ENCODE measurements at places on chromosomes 13 and 19.
A peak's percentile ranks its signal among the peaks of the same experiment; 100 is the strongest.

- DNase-seq = no peak
These were observed 1.5 kb upstream of the KCNN4 start for GRCh38 chr19:43782311-43782660.

DNA sequence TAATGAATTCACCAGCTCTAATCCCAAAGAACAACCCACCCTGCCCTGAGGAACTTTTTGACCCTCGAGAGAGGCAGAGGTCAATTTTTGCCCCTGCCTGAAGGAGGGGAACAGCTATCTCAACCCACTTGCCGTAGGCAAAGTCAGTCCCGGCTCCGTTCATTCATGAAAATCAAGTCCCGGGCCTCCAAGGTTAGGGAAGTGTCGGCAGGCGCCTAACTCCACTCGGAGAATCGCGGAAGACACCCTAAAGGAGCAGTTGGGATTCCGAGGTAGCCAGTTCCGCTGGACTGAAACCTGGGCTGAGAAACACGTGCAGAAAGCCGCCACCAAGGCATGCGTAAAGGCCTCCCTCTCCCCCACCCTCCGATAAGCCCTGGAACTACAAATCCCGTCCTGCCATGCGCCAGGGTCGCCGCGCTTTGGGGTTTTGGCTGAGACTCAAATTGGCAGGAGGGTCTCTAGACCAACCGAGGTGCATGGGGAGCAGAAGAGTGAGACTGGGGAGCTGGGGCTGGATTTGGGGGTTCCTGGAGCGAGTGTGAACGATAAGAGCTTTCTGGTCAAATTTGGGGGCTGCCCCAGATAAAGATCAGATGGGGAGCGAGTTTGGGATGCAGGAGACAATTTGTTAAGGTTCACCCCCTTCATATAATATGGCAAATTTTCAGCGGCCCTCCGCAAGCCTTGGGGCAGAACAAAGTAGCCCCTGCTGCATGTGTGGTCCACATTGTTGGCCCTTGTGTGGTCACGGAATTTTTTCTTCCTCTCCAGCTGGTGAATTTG, at the start of gene TNPO2:
TNPO2 (minus strand) TSS at position 292 of the 786 bp plus-strand sequence. CDS start 2,955 bp downstream, outside the sequence.
- no peak for DNase-seq

- no peak for DNase-seq
These were observed 567.7 kb downstream of the GPC6 start for GRCh38 chr13:93794197-93794885.

DNA sequence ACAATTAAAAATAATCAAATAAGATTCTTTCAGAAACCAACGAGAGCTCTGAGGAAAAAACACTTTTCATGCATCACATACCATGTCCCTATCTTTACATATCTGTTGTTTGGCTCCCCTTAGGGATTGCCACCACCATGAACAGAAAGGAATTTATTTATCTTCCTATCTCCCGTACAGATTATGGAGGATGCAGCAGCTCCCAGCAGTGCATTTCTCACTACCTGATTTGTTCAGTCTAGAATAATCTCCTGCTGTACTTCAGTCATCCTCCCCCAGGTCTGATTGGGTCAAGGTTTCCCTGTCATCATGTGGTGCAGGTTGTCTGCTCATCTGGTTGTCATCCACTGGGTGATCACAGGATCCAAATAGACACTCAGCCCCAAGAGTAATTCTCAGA, 451.3 kb downstream of the OXGR1 start:
- no peak for DNase-seq

DNA sequence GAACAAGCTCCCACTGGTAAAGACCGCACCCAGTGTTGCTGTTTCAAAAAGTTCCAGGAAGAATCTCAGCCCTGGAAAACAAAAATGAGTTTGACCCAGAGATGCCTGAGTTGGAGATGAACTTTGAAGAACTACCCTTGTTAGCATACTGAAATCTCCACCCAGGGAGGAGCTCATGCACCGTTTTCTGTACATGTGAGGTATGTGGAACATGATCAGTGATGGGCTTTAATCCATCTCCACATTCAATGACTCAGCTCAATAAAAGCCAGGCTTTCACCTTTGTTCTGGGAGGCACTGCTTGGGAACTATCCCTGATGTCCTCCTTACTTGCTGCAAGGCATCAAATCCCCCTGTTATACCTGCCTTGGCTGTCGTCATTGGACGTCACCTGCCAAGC, 279.9 kb downstream of the UQCRFS1 start:
- no peak for DNase-seq

DNA sequence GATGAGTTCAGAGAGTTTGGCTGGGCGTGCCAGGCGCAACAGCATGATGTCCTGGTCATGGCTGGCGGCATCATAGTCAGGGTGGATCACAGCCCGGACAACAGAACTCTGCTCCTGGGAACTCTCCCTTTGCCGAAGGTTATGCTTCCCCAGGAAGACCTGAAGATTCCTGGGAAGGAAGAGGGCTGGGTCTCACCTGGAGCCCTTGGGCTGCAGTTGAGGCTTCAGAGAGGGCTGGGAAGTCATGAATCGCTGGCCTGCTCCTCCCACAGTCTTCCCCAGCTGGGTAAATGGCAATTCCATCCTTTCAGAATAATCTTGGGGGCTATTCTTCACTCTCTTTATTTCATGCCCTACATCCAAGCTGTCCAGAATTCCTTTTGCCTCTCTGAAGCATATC, 6.0 kb downstream of the KLK6 start:
- DNase-seq = no peak

- DNase-seq = no peak
These were observed 209.1 kb downstream of the UQCRFS1 start for GRCh38 chr19:29003641-29004409.

- DNase-seq = peak; percentile 93
These were observed 254.4 kb downstream of the DLEU7 start for GRCh38 chr13:50589139-50589538.

DNA sequence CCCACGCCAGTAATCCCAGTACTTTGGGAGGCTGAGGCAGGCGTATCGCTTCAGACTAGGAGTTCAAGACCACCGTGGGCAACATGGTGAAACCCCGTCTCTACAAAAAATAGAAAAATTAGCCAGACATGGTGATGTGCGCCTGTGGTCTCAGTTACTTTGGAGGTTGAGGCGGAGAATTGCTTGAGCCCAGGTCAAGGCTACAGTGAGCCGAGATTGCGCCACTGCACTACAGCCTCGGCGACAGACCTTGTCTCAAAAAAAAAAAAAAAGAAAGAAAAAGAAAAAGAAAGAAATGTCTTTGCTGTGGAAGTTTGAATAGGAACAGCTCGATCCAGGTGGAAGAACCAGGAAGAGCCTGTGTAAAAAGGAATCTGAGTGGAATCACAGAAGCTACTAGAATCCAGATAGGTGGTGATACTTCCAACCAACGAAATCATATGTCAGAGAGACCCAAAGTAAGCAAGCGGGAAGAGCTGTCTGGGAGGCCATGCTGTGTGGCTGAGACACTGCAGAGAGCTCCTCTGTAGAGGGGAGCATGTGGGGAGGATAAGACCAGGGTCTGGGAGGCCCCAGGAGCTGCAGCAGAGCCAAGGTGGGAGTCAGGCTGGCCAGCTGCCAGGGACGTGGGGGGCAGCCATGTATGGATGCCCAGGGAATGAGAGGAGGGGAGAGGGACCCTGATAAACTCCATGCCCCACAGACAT, 21.1 kb downstream of the LATS2 start:
- DNase-seq = no peak

- DNase-seq = no peak
These were observed 81.6 kb downstream of the DPF1 start for GRCh38 chr19:38142176-38143035.

- DNase-seq = no peak
These were observed at the start of gene UPK1A for GRCh38 chr19:35666251-35666913. UPK1A (plus strand) TSS chr19:35666517; CDS start chr19:35666813, 296 bp downstream.

DNA sequence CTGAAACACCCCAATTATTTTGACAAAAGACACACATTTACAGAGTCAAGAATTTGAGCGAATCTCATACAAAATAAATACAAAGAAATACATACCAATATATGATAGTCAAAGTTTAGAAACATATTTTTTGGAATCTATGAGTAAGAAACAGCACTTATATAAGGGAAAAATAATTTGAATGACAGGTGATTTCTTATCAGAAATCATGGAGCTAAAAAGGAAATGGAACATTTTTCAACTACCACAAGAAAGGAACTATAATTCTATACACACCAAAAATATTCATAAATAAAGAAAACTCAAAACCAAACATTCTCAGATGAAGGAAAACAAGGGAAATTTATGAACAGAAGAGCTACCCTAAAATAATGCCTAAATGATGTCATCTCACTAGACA, 1226.6 kb downstream of the PCDH9 start:
- no peak for DNase-seq

DNA sequence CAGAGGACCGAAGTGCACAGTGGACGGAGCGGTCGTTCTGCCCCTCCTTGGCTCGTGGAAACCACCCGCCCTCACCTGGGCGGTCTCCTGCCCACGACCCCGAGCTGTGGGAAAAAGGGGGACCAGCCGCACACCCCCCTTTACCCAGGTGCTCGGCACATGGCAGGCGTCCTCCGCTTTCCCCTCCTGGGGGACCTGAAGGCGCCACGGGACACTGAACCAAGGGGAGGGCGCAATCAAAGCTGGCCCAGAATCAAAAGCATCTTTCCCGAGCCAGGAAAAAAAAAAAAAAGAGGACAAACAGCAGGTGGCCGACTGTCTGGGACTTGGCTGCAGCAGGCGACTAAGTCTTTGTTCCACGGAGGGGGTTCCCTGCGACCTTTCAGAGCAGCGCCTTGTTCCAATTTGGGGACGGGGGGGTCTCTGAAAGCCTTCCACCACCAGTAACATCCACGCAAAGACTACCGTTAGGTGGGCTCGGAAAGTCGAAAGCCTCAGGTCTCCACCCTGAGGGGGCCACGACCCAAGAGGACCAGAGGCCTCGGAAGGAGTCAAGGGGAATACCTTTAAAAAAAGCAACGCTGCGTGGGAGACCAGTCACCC, 1.1 kb downstream of the MBD3 start:
- DNase-seq = no peak

GRCh38 chr13:50676602-50677001, 166.9 kb downstream of the DLEU7 start:
- DNase-seq = peak; percentile 63

- no peak for DNase-seq
These were observed 16.1 kb downstream of the SHC2 start for GRCh38 chr19:444677-445210.

DNA sequence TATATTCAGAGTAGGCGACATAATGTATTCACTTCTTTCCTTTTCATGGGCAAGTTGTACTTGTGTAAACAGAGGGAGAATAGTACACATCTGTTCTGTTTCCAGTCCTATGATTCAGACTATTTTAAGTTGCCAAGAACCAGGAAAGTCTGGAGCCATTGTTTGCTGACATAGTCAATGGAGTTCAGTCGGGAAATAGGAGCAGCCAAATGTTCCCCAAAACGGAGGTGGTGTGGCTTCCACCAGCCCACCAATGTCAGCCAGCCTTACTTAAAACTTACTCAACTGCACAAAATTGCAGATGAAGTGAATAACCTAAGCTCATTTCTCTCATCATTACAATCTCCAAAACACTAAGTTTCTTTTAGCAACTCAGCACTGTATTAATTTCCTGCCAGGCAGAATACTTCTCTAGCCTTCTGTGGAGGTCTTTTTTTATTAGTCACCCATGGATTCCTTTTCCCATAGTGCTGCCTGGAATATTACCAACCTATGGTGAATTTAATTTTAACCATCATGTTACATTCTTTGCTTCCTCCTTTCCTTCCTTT, 22.3 kb upstream of the CSNK1A1L start:
- DNase-seq = no peak

- DNase-seq = no peak
These were observed 46.9 kb upstream of the VSTM2B start for GRCh38 chr19:29478578-29479565.

GRCh38 chr13:37486171-37486681, 112.3 kb downstream of the POSTN start:
- peak; percentile 67 for DNase-seq

- DNase-seq = no peak
These were observed 57.4 kb downstream of the TM9SF2 start for GRCh38 chr13:99558570-99559180.

DNA sequence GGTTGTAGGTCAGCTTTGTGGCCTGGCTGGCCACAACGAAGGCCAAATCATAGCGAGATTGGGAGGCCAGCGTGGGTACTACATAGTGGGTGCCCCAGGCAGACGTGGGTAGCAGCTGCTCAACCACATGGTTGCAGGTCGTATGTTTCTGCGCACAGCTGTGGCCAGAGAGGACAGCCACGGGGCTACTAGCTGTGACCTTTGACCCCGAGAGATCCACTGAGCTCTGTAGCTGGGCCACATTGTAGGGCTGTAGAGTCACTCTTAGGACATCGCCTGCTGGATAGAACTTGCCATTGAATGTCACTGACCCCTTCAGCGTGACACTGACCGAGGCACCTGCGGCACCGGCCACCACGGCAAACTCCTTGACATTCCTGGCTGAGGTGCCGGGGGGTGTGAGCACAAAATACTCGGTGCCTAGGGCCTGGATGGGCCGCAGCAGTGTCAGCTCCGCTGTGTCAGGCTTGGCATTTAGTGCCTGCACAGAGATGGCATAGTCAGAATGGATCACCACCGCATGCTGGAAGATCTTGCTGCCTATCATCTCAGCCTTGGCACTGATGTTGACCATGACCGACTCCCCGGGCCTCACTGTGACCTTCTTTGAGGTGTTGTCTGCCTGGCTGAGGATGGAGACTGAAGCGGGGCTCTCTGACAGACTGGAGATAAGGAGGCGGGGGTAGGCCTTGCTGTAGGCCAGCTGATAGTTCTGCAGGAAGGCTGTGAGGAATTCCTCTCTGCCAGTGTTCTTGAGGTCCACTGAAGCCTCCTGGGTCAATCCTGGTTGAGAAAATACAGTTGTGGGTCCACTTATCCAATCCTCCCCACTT, 6.7 kb downstream of the FCGBP start:
- DNase-seq = no peak

DNA sequence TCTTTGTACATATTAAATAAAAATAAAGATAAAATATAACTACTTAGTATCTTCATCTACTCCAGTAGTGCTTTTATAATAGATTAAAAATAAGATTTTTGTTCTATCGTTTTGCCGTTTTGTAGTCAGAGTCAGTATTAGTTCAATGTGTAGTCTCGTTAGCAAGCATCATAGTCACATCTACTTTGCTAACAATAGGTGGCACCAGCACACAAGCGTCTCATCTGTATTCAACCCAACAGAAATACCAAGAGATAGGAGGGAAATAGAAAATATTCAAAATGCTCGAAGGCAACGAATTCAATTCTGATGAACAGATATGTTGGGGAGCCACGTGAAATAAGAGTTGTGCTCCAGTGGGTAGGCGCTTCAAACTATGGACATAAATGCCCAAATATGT, 21.4 kb upstream of the MICU2 start:
- DNase-seq = no peak

- DNase-seq = peak; percentile 91
These were observed 8.1 kb downstream of the ALOX5AP start for GRCh38 chr13:30743319-30744055.

GRCh38 chr19:1070576-1070930, 3.6 kb downstream of the ARHGAP45 start:
- no peak for DNase-seq

- peak; percentile 53 for DNase-seq
These were observed 4.3 kb upstream of the RAP2A start for GRCh38 chr13:97429681-97430081.
